ENCODE measurements at places on chromosomes 6 and 20.

DNA sequence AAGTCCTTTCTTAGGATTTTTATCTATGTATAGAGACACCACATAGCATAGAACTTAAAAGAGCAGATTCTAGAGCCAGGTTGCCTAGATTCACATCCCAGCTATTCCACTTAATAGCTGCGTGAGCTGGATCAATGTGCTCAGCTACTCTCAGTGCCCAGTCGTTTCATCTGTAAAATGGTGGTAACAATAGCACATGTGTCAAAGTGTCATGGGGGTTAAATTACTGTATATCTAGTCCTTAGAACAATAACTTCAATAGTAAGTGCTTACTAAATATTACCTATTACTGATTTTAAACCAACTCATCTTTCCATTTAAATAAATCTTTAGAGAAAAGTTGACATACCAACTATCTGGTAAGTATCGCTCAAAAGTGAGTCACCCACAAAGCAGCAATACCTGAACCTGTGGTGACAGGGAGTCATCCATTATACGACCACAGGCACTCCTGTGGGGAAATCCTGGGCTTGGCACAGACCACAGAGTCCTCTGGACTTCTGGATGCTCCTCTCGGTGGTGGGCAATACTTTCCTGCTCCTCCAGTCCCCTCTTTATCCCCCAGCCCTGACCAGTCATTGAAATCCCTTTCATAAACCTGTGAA is 154.8 kb downstream of the PDSS2 start:
- no peak for DNase-seq
- no peak overlapping the region for H3K27ac ChIP-seq
- no peaks in the 10 kb centered on the region for H3K36me3 ChIP-seq
- H3K27me3 ChIP-seq: no peaks in the 10 kb centered on the region
- H3K4me3 ChIP-seq: no peak overlapping the region

DNA sequence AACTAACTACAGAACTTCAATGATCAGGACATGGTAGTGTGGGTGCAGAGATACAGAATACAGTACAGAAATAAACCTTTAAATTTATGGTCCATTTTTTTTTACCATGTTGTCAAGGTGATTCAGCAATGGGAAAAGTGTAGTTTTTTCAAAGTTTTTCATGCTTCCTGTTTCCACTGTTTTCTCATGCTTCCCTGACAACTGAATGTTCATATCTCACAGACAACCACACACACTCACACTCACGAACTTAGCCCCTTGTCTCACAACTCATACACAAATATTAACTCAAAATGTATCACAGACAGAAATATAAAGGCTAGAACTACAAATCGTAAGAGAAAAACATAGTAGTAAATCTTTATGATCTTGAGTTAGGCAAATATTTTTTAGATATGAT is 232.6 kb upstream of the CDYL start:
- H3K4me1 ChIP-seq: no peaks in the 10 kb centered on the region
- H3K36me3 ChIP-seq: no peaks in the 10 kb centered on the region
- no peak overlapping the region for H3K4me3 ChIP-seq
- H3K27me3 ChIP-seq: no peaks in the 10 kb centered on the region

- H3K4me1 ChIP-seq: no peaks in the 10 kb centered on the region
- no peaks in the 10 kb centered on the region for H3K36me3 ChIP-seq
- H3K27ac ChIP-seq: no peak overlapping the region
- H3K4me3 ChIP-seq: no peak overlapping the region
Measured at GRCh38 chr6:148590883-148591282, 155.9 kb upstream of the UST start.

DNA sequence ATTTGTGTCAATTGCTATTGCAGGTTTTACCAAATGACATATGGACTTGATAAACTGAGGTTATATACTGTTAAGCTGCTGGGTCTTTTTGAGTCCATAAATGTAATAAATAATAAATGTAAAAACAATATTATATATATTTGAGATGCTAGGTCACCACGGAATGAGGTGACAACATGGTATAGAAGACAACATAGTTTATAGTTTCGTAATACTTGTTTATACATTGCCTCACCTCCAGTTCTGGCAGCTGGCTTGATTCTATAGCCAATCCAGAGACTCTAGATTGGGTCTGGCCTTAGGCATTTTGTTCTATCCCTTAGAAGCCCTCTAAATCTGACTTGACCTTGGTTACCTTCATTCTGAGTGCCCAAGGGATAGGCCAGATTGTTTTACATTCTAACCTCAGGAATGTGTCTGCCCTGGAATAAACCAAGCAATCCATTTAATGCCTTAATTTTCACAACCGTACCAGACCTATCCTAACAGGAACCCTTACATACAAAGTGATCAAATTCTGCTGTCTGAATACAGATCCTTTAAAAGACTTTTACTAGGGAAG is 61.5 kb upstream of the STXBP5 start:
- no peak overlapping the region for H3K4me3 ChIP-seq
- H3K36me3 ChIP-seq: no peaks in the 10 kb centered on the region
- H3K27me3 ChIP-seq: no peaks in the 10 kb centered on the region
- no peak overlapping the region for H3K27ac ChIP-seq
- H3K4me1 ChIP-seq: no peaks in the 10 kb centered on the region
- no peak for DNase-seq

Measured in neuronal stem cell (in vitro differentiated cells).